Fibroblast of villous mesenchyme (primary cell): ENCODE measurements at places on chromosomes 13 and 19. TPM values are rescaled to one million over a fixed set of nuclear protein-coding genes. Genes with fewer than 3 reads are reported as not detected.

- peak; percentile 79 for DNase-seq
Measured at GRCh38 chr13:48233889-48234488, 983 bp downstream of the ITM2B start.

Gene C19orf38
- total RNA-seq, result 0.43 TPM in 1 of 2 replicates, not detected in the other

DNA sequence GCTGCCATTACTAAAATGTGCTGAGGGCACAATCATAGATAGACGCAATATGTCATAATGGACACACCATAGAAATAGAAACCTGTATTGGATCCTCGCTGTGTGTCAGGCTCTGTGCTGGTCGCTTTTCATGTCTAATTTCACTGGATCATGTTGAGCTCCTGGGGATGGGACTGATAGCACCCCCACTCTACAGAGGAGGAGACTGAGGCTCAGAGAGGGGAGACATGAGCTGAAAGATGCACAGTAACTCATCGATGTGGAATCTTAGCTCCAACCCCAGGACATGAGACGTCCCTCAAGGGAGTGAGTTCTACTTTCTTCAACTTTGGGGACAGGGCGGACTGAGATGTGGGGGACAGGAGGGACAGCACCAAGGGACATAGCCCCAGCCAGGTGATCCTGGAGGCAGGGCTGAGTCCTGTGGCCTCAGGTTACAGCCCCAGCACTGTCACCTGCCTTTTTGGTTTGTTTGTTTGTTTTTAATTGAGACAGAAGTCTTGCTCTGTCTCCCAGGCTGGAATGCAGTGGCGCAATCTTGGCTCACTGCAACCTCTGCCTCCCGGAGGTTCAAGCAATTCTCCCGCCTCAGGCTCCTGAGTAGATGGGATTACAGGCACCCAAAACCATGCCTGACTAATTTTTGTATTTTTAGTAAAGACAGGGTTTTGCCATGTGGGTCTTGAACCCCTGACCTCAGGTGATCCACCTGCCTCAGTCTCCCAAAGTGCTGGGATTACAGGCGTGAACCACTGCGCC, 6.6 kb upstream of the GIPC1 start:
- DNase-seq, result peak; percentile 44

Gene VSTM1
- 0.43 TPM in 1 of 2 replicates, not detected in the other for total RNA-seq

GRCh38 chr13:94950303-94950702, 238.0 kb upstream of the SOX21 start:
- DNase-seq, result peak; percentile 19

GRCh38 chr13:110430391-110431336, 123.6 kb downstream of the COL4A2 start:
- no peak for DNase-seq

Gene ZNF486
- total RNA-seq, result 3.5 and 7.3 TPM in 2 replicates

GRCh38 chr13:74910415-74910814, 571.6 kb downstream of the TBC1D4 start:
- no peak for DNase-seq

GRCh38 chr19:10069046-10069445, 17.1 kb upstream of the SHFL start:
- no peak for DNase-seq
